ENCODE measurements at places on chromosomes 6 and 20. TPM values are rescaled to one million over a fixed set of nuclear protein-coding genes. Genes with fewer than 3 reads are reported as not detected.

The CGA gene
- polyA plus RNA-seq, result not detected

The REM1 gene
- polyA plus RNA-seq, result not detected

The SLC22A1 gene
- polyA plus RNA-seq, result not detected

The CCN6 gene
- not detected for polyA plus RNA-seq

The ATP9A gene
- 0.82 TPM for polyA plus RNA-seq

The NRSN2 gene
- polyA plus RNA-seq, result 7.1 TPM

The PRR18 gene
- not detected for polyA plus RNA-seq

The OR2B6 gene
- polyA plus RNA-seq, result not detected

The DACT2 gene
- polyA plus RNA-seq, result not detected

The TREML2 gene
- polyA plus RNA-seq, result not detected

The LINC00237 gene
- polyA plus RNA-seq, result 0.28 TPM

The SLC24A3 gene
- 0.10 TPM for polyA plus RNA-seq

The MEI4 gene
- polyA plus RNA-seq, result not detected

The CNKSR3 gene
- polyA plus RNA-seq, result not detected

The EPM2A gene
- polyA plus RNA-seq, result 12.8 TPM

The ADAM33 gene
- not detected for polyA plus RNA-seq

The XKR7 gene
- not detected for polyA plus RNA-seq

The PLN gene
- not detected for polyA plus RNA-seq

The THBS2 gene
- polyA plus RNA-seq, result not detected

The CDKN1A gene
- polyA plus RNA-seq, result 7.0 TPM

The ZSWIM1 gene
- not detected for polyA plus RNA-seq
